ENCODE measurements at places on chromosomes 2 and 18. TPM values are rescaled to one million over a fixed set of nuclear protein-coding genes. Genes with fewer than 3 reads are reported as not detected.

Gene TFPI
- polyA plus RNA-seq: 18.4 TPM

GRCh38 chr2:174024524-174025270 lies 59.5 kb upstream of the SP3 start:
- no peak overlapping the region for H3K4me3 ChIP-seq
- DNase-seq: no peak
- peaks cover 77% of the 10 kb centered on the region for H3K4me1 ChIP-seq
- no peaks in the 10 kb centered on the region for H3K36me3 ChIP-seq
- H3K27ac ChIP-seq: peak overlapping the region; percentile 86

Gene C18orf54
- 0.67 TPM for polyA plus RNA-seq

Gene CCDC68
- 6.0 TPM for polyA plus RNA-seq

DNA sequence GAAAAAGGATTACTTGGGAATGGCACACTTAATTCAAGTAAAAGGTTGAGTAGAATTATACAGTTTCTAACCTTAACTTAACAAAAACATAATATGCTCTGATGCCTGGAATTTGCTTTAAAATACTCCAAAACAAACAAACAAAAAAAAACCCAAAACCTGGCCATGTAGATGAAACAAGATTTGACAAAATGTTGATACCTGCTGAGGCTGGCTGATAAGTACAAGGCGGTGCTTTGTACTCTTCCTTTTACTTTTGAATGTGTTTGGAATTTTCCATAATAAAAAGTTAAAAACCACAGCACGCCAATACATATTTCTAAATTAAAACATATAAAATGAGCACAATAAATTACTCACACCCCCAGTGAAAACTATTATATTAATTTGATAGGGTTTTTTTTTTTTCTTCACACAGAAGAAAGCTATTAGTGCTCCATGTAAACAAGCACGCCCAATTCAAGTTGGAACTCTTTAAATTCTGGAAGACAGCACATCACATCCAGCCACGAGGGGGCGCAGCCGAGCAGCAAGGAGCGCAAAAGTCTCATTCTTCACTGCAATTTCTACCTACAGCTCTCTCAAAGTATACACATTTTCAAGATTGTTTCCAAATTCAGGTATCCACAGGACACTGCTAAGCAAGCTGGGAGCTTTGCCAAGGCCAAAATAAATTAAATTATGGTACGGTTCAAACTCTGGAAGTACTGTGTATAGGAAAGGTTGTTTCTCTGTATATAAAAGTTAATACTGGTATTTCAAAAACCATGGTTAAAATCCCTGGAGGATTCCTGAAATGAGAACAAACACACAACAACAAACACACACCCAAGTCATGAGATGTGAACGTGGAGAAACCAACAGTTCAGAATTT lies 7.5 kb downstream of the SERTAD2 start:
- no peak overlapping the region for H3K4me3 ChIP-seq
- peak overlapping the region; percentile 90 for H3K27ac ChIP-seq
- no peaks in the 10 kb centered on the region for H3K27me3 ChIP-seq

Gene MOCOS
- polyA plus RNA-seq: 0.13 TPM

DNA sequence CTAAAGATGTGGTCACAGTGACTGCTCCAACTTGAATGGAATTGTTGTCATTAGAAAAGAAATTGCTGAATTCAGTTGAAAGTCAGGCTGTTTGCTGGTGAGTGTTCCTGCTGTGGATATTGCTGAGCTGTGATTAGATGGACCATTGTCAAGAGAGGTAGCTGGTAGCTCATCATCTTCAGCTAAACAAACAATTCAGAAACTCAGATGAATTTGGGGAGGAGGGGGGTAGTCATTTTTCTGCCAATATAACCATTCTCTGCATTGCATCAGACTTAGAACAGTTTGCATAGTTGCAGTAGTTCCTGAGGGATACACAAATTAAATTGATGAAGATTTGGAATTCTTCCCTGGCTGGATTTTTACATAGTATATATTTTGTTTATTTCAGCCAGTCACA lies 108.3 kb downstream of the MTCL1 start:
- no peak for DNase-seq
- no peak overlapping the region for H3K4me3 ChIP-seq
- H3K27me3 ChIP-seq: no peaks in the 10 kb centered on the region
- H3K4me1 ChIP-seq: no peaks in the 10 kb centered on the region
- H3K36me3 ChIP-seq: no peaks in the 10 kb centered on the region

Gene GALNT13
- polyA plus RNA-seq: not detected

DNA sequence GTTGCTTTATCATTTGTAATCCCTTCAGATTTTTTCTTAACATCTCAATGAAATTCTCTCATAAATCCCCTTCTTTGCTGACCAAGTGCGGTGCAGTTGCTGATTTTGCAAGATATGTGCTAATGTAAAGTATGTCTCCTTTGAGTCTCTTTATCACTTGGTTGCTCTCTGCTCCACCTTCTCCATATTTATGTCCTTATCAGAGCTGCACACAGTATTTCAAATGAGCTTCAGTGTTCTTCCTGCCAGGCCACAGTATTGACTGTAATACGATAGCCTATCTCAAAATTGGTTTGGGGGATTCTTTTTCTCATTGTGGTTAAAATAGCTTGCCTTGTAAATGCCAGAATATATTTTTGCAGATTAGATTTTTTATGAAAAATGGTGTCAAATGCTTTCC lies 32.2 kb downstream of the MAIP1 start:
- no peaks in the 10 kb centered on the region for H3K27me3 ChIP-seq
- no peaks in the 10 kb centered on the region for H3K36me3 ChIP-seq
- peaks cover 8% of the 10 kb centered on the region for H3K4me1 ChIP-seq
- no peak overlapping the region for H3K27ac ChIP-seq

DNA sequence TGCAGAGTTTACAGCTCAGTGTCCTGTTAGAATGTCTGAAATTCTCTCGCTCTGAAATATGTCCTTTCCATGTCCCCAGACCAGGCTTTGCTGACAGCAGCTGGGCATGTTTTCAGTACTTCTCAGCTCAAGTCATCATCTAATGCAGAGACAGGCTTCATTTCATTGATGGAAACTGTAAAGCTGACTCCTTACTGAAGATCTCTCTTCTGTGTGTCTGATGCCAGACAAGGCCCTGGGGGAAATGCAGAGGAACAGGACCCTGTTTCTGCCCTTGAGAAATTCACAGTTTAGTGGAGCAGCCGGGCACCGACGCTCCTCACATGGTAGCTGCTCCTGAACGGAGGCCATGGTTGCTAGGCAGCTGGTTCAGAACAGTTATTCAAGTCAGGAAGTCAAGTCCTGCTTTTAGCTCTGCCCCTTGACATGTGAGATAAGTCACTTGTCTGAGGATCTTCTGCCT lies 24.6 kb upstream of the FZD7 start:
- no peaks in the 10 kb centered on the region for H3K36me3 ChIP-seq
- peaks cover 7% of the 10 kb centered on the region for H3K27me3 ChIP-seq
- H3K4me1 ChIP-seq: no peaks in the 10 kb centered on the region
- DNase-seq: no peak
- no peak overlapping the region for H3K4me3 ChIP-seq
- H3K27ac ChIP-seq: no peak overlapping the region

DNA sequence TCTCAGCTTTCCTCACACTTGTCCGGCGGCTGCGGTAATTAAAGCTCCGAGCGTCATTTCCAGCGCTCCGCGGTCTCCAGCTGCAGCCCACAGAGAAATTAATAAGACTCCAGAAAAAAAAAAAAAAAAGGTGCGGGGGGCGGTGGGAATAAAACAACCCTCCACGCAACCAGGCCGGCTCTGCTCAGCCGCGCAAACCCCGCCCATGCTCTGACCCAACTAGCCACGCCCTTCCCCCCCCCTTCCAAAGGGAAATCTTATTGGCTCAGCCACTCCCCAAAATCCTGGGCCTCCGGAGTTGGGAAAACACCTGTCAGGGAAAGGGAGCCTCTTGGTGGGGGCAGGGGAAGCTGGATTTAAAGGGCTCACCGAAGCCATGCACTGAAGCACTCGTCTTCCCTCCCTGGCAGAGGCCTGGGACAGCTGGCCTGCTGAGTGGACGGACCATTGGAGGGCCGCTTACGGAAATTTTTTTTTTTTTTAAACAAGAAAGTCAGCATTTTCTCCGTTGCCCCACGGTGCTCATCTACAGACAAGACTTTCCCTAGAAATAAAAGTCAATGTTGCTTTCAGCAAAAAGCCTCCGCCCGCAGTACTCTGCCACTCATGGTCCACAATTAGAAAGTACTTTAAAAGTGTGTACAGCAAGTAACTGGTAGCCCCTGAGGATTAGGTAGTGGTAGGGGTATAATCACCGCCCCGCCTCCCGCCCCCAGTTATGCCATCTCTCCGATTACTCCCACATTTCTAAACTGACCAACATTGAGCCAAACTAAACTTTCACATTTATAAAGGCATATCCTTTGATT lies 674 bp upstream of the ERBB4 start:
- peaks cover 21% of the 10 kb centered on the region for H3K4me1 ChIP-seq
- H3K36me3 ChIP-seq: no peaks in the 10 kb centered on the region
- peak overlapping the region; percentile 53 for H3K4me3 ChIP-seq
- no peak overlapping the region for H3K27ac ChIP-seq
- H3K27me3 ChIP-seq: peaks cover 6% of the 10 kb centered on the region

Gene RFTN2
- 0.93 TPM for polyA plus RNA-seq
